Left cardiac atrium (tissue), 4 donors: ENCODE measurements at places on chromosomes 11 and 22. TPM values are rescaled to one million over a fixed set of nuclear protein-coding genes. Genes with fewer than 3 reads are reported as not detected.

BDNF gene
- total RNA-seq, result 0.09 TPM

SELENOO gene
- 15.0 TPM for total RNA-seq

CCDC15 gene
- 0.31 TPM for total RNA-seq

KRTAP5-9 gene
- total RNA-seq, result not detected

IGLL5 gene
- total RNA-seq, result 0.58 TPM

FAM83F gene
- total RNA-seq, result 2.2 TPM

KCNK4 gene
- total RNA-seq, result 0.13 TPM

VSIG2 gene
- 1.8 TPM for total RNA-seq

PKDREJ gene
- 0.13 TPM for total RNA-seq

SLC29A2 gene
- total RNA-seq, result 15.1 TPM

NCF4 gene
- total RNA-seq, result 10.9 TPM

PHOX2A gene
- total RNA-seq, result not detected

GPR83 gene
- total RNA-seq, result 0.10 TPM

CNIH2 gene
- total RNA-seq, result not detected

MMP8 gene
- total RNA-seq, result not detected

ST14 gene
- total RNA-seq, result 2.9 TPM

APOBEC3H gene
- not detected for total RNA-seq

OR10A4 gene
- total RNA-seq, result not detected

ASRGL1 gene
- total RNA-seq, result 7.8 TPM

OR4C46 gene
- total RNA-seq, result not detected

OR52N4 gene
- total RNA-seq, result not detected

SCN4B gene
- total RNA-seq, result 5.9 TPM

CLDN5 gene
- 42.1 TPM for total RNA-seq

NFRKB gene
- total RNA-seq, result 10.2 TPM

SLC22A8 gene
- not detected for total RNA-seq

OR56A3 gene
- not detected for total RNA-seq

USP2 gene
- 68.8 TPM for total RNA-seq

UBQLNL gene
- total RNA-seq, result 0.12 TPM

OR52A1 gene
- total RNA-seq, result not detected

TUB gene
- total RNA-seq, result 11.6 TPM

APOL4 gene
- total RNA-seq, result 11.4 TPM

SLC17A6 gene
- not detected for total RNA-seq
